ENCODE measurements at places on chromosomes 7 and 10.

GRCh38 chr10:21832821-21833130 lies 170.8 kb downstream of the DNAJC1 start:
- no peak for DNase-seq

GRCh38 chr10:26242706-26243350 lies 26.3 kb downstream of the GAD2 start:
- no peak for DNase-seq

DNA sequence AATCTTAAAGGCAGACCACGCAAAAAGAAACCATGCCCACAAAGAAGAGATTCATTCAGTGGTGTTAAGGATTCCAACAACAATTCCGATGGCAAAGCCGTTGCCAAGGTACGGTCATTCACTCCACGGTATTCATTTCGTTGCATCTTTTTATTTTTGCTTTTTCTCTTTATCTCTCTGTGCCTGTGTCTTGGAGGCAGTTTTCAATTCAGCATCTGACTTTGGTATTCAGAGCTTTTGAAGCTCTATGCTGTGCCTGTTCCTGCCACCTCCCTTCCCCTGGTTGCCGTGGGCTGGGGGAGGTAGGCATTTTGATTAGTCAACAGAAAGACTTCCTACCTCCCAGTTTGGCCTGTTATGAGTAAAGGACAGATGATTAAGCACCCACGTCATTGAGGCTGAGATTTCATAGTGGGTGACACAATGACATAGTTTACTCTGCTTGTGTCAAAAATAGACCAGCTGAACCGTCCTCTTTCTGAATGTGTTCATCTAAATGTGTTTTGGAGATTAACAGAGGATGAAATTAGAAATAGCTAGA lies 149.5 kb downstream of the ARID5B start:
- no peak for DNase-seq

- no peak for DNase-seq
These were observed 37.6 kb downstream of the PITRM1 start for GRCh38 chr10:3135006-3135405.

GRCh38 chr10:131920693-131921092 lies 19.9 kb downstream of the PPP2R2D start:
- no peak for DNase-seq

- DNase-seq, result no peak
These were observed 4.8 kb downstream of the ECHDC3 start for GRCh38 chr10:11746883-11747539.

DNA sequence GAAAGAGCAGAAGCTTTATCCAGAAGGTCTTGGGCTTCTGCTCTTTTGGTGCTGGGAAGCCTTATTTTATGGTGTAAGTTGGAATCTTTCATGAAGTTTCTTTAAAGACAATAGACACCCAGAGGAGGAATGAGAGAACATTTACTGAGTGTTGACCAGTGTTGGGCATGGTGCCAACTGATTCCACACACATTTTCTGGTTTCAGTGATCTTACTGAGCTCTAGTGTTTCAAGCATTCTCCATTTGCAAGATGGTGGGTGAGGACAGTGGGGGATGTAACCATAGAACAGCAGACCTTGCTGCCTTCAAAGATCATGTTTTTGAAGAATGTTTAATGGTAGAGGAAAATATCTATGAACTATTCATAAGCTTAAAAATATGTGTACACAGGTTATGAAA lies 114.6 kb downstream of the LRMDA start:
- DNase-seq, result no peak

DNA sequence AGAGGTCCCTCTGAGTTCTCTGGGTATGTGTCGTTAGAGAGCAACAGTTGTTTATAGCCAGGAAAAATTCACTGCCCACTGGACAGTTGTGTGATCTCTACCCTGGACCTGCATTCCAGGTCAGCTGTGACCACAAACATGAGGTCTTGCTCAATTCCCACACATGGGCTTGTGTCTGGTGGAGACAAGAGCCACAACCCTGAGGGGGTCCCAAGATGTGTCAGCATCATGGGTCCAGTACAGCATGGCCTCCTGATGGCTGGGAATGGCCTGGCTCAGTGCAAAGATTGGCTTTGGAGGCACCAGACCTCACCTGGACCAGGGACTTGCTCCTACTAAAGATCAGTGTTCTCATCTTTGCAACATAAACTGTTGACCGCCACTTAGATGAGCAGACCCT lies 751.6 kb downstream of the GRID1 start:
- DNase-seq, result no peak

All from stimulated activated CD4-positive, alpha-beta T cell treated with anti-CD3 and anti-CD28 coated beads, Interleukin-1b, Interleukin-23, amount 100 ng/mL, for 24 hours (primary cell).